Umbilical cord (tissue), 2 donors: ENCODE measurements at places on chromosomes 2 and 18. TPM values are rescaled to one million over a fixed set of nuclear protein-coding genes. Genes with fewer than 3 reads are reported as not detected.

Gene BCL11A
- 10.1 TPM for total RNA-seq

Gene GTF2A1L
- 99.9 TPM for total RNA-seq

Gene HTR2B
- 1.2 TPM for total RNA-seq

Gene TTC27
- total RNA-seq = 68.4 TPM

Gene TEKT4
- 1.9 TPM for total RNA-seq

Gene LANCL1
- 30.8 TPM for total RNA-seq

Gene ACADL
- total RNA-seq = 6.0 TPM

Gene LCT
- total RNA-seq = 1.7 TPM

DNA sequence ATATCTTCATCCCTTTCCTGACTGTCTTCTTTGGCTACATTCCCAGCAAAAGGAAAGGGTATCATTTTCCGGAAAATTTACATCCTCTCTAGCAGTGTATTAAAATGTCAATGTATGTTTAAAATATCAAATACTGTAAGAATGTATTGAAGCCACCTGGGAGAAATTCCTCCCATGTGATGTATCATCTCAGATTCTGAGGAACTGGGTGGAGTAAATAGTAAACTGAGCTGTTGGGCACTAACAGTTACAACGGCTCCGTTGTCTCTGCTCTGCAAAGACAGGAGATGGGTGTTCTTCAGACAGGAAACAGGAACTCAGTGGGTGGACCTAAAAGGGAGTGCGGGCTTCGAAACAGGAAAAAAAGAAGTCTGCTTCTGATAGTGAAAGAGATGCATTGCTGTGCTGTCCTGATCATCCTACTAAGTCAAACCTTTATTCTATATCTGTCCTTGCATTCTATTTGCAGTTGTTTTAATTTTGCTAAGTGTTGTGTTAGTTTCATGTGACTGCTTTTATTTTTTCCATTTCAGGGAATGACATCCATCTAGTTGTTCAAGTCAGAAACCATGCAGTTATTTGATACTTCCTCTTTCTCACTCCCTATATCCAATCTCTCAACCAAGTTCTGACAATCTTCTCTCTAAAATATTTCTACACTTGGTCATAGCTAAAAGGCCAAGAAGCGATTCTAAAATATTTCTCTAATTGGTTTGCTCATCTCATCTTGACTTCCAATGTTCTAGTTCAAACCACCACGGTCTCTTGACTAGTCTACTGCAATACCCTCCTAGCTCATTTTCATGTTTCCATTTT is 19.4 kb downstream of the DOK1 start:
- peak; percentile 40 for DNase-seq

GRCh38 chr2:85468096-85468703 is 49.7 kb downstream of the SH2D6 start:
- no peak for DNase-seq

DNA sequence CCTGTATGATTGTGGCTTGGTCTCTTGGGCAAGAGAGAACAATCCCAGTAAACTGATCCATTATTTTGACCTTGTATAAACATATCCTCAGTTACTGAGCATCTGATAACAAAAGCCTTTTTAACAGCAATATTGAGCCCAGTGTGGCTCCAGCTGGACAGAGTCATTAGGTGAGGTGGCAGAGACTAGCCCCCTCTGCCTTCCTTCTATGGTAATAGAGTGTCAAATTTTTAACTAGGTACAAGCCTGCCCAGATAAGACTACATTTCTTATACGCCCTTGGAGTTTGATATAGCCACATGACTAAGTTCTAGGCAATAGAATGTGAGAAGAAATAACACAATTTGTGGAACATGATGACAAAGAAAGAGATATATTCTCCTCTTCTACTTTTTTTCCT is 56.2 kb downstream of the HNMT start:
- DNase-seq = no peak

DNA sequence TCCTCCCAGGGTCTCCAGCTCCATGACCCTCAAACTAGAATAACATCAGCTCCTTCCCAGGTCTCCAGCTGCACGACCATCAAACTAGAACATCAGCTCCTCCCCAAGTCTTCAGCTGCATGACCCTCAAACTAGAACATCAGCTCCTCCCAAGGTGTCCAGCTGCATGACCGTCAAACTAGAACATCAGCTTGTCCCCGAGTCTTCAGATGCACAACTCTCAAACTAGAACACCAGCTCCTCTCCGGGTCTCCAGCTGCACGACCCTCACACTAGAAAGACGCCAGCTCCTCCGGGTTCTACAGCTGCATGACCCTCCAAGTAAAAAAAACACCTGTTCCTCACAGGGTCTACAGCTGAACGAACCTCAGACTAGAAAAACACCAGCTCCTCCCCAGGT is 312.9 kb upstream of the TFPI start:
- DNase-seq = no peak

DNA sequence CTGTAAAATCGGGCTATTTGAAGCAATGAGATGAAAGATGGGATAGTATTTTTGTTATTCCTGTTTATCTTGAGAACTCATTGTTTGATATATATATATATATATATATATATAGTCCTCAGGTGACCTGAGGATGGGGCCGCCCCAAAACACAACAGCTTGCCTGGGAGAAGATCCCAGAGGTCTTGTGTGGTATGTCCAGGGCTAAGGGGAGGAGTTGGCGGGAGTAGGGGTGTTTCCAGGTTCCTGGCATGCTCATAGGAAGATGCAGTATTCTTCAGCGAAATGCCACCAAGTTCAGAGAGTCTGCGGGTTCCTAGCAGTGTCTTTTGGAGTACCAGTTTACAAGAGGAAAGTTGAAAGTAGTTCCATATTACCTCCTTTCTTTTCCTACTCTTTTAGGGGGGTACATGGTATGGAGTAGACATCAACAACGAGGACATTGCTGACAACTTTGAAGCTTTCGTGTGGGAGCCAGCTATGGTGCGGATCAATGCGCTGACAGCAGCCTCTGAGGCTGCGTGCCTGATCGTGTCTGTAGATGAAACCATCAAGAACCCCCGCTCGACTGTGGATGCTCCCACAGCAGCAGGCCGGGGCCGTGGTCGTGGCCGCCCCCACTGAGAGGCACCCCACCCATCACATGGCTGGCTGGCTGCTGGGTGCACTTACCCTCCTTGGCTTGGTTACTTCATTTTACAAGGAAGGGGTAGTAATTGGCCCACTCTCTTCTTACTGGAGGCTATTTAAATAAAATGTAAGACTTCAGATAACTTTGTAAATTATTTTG is 18.3 kb downstream of the CCT7 start:
- DNase-seq = no peak

DNA sequence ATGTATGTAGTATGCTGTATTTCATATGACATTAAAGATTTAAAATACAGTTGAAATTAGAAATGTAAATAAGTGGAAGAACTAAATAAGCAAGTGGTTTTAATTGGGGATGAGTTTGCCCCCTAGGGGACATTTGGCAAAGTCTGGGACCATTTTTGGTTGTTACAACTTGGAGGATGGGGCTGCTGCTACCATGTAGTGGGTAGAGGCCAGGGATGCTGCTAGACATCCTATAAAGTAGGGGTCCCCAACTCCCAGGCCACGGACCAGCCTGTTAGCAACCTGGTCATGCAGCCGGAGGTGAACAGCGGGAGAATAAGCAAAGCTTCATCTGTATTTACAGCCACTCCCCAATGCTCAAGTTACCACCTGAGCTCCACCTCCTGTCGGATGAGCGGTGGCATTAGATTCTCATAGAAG is 27.9 kb upstream of the ASNSD1 start:
- DNase-seq = no peak

- no peak for DNase-seq
Measured at GRCh38 chr18:34543356-34543755, 166.7 kb upstream of the DTNA start.

- no peak for DNase-seq
Measured at GRCh38 chr2:18046558-18047212, 168.2 kb downstream of the KCNS3 start.

GRCh38 chr2:25711675-25712354 is 38.4 kb upstream of the DTNB start:
- DNase-seq = peak; percentile 32

GRCh38 chr2:190119257-190119656 is 56.7 kb upstream of the MSTN start:
- DNase-seq = peak; percentile 27

DNA sequence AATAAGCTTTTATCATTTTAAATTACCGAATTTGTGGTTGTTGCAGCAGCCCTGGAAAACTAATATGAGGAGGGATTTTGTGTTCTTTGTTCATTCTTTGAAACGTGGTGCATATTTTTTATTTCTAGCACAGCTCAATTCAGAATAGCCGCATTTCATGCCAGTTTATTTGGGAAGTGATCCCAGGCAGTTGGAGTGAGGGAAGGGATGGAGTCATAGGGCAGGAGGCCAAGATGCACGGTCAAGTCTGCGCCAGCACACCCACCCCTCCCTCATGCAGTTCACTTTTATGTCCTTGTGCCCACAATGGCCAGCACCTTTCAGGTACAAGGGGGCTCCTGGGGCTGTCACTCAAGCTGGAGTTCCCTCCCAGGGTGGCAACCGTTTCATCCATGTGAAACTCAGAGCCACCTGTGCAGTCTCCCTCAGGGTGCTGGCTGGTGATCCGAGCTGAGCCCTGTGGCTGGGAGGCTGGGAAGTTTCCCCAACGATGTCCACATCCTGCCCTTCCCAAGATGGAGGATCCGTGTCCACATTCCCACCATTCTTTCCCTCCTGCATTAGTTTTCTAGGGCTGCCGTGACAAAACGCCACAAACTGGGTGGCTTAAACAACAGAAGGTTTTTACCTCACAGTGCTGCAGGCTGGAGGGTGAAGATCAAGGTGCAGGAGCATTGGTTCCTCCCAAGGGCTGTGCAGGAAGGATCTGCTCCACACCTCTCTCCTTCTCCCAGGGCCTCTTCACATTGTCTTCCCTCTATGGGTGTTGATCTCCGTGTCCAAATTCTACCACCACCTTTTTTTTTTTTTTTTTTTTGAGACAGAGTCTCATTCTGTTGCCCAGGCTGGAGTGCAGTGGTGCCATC is 68.5 kb upstream of the ITGA6 start:
- DNase-seq = peak; percentile 65

GRCh38 chr18:76213991-76214390 is 281.1 kb downstream of the ZNF516 start:
- DNase-seq = no peak

DNA sequence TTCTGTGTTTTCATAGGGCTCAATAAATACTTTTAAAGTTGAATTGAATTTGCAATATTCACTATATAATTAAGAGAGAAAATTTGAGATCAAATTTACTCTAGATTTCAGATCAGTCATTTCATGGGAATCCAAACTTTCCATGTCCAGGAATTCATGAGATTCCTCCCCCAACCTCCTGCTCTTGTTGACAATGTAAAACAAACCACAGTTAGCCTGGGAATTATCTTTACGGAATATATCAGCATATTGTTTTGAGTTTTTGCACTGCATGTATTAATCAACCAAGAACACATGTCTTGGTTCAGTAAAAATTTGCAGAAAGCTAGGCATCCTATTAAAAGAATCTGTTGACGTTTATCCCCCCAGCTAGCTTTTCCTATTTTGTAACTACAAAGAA is 42.3 kb downstream of the CYP1B1 start:
- DNase-seq = no peak

DNA sequence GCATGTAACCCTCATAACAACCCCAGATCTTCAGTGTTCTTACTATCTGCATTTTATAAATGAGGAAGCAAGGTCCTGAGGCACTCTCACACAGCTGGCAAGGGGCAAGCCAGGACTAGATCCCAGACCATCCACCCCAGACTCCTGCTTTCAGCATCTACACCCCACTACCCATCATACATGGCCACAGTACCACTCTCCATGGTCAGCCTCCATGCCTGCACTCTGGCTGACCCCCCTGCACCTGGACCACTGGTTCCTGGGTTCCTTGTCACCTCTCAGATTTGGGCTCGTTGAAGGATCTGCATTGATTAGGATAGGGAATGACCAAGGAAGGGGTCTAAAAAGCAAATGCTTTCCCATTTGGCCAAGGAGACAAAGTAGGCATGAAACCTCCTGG is 36.0 kb upstream of the TEX51 start:
- no peak for DNase-seq

- no peak for DNase-seq
Measured at GRCh38 chr2:151891566-151892194, 63.5 kb upstream of the ARL5A start.

DNA sequence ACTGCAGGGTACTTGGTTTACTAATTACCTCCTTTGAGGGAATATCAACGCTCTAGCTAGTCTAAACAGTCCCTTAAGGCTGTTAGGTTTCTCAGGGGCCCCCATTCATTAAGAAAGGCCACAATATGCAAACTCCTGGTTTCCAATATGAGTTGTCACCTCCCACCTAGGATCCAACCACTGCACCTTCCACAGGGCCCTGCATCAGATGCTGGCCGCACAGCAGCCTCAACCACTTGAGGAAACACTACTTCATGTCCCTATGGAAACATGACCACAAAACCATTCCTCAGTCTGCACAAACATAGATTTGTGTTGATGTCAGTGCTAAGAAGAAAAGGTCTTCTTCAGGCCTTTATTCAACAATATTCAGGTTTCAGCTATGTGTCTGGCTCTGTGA is 40.9 kb downstream of the STAT4 start:
- DNase-seq = no peak

DNA sequence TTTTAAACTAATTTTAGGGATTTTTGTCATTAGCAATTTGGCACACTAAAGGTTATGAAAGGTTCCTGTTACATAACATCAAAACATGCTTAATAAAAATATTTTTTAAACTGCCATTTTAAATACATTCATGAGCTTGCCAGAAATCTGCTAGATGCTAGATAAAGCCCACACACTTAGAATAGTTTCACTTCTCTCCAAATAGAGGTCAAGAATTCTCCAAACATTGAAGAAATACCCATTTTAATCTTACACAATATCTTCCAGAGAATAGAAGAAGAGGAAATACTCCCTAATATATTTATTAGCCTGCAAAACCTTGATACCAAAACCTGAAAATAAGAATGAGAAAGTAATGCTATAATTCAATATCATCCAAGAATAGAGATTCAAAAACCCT is 247.5 kb downstream of the PTH2R start:
- DNase-seq = no peak

DNA sequence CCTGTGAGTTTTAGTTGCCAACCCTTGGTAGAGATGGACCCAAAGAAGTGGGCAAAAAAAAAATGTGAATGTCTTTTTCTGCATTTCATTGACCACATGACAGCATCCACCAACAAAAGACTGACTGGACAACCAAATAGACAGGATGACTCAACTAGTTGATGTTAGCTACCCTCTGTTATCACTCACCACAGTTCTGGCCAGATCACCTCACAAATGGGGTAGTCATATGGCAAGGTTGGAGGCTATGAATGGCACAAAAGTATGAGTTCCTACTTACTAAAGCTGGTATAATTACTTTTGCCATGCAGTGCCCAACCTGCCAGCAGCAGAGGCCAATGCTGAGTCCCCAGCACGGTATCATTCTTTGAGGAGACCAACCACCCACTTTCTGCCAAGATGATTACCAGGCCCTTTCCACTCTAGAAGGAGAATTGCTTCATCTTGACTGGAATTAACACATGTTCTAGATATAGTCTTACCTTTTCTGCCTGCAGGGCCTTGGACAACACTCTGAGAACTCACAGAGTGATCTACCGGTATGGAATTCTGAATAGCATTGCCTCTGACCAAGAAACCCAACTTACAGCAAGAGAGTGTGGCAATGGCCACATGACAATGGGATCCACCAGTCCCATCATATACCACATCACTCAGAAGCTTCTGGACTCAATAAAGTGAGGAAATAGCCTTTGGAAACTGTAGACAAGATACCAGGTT is 20.1 kb upstream of the TCF7L1 start:
- no peak for DNase-seq
